ENCODE measurements at places on chromosomes 1 and 21.

GRCh38 chr1:200372095-200372884 is 37.5 kb downstream of the ZNF281 start:
- no peaks in the 10 kb centered on the region for H3K27me3 ChIP-seq
- H3K27ac ChIP-seq = no peak overlapping the region
- DNase-seq = no peak
- H3K4me1 ChIP-seq = no peaks in the 10 kb centered on the region
- no peaks in the 10 kb centered on the region for H3K36me3 ChIP-seq

DNA sequence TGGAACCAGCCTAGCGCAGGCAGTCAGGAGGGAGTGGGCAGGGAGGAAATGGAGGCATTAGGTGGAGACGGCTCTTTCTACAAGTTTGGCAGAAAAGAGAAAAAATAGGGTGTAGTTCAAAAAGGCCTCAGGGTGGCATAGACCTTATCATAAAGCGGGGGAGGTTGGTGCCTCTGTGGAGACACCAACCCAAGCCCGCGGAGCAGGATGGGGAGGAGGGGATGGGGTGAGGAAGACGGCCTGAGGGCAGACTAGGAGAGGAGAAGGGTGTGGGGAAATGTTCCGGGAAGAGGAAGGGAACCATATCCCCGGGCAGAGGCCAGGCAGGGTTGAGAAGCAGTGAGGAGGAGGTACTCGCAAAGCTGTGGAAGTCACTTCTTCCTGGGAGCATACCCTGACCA is 17.4 kb upstream of the SHE start:
- H3K27me3 ChIP-seq = peaks cover 14% of the 10 kb centered on the region
- DNase-seq = no peak
- H3K4me3 ChIP-seq = no peak overlapping the region

DNA sequence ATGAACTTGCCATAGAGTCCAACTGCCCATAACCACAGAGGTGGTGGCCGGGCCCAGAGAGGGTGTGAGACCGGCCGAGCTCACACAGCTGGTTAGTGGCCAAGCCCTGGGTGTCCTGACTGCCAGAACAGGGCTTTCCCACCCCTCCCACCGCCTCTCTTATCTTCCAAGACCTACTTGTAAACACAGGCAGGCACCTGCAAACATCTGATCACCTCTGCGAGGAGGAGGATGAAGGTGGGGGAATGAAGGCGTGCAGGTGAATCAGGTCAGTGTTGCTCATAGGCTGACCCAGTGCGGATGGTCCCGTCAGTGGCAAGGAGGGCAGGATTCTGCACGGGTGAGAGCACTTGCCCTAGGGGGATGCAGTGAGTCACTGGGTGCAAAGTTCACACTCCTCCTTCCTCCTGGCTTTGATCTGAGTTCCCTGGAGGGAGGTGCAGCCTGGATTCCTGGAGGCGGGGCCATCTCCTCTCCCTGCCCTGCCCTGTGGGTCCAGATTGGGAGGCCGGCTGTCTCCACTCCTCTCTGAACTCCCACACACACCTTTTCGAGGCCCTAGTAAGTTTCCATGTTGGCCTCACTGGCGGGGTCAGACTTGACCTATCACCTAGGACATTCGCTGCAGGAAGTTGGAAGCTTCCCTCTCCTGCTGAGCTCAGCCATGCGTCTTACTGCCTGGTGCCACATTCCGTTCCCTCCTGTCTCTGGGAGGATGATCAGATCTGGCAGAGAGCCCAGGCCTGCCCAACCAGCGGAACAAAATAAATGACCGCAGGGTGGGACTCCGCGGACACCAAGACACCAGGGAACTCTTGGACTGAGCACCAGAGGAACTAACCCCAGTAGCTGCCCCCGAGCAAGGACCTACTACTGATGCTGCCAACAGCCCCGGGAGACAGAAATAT is 7.3 kb downstream of the UQCRHL start:
- H3K36me3 ChIP-seq = no peaks in the 10 kb centered on the region
- DNase-seq = no peak
- no peaks in the 10 kb centered on the region for H3K4me1 ChIP-seq
- peaks cover 20% of the 10 kb centered on the region for H3K27me3 ChIP-seq
- H3K4me3 ChIP-seq = no peak overlapping the region

DNA sequence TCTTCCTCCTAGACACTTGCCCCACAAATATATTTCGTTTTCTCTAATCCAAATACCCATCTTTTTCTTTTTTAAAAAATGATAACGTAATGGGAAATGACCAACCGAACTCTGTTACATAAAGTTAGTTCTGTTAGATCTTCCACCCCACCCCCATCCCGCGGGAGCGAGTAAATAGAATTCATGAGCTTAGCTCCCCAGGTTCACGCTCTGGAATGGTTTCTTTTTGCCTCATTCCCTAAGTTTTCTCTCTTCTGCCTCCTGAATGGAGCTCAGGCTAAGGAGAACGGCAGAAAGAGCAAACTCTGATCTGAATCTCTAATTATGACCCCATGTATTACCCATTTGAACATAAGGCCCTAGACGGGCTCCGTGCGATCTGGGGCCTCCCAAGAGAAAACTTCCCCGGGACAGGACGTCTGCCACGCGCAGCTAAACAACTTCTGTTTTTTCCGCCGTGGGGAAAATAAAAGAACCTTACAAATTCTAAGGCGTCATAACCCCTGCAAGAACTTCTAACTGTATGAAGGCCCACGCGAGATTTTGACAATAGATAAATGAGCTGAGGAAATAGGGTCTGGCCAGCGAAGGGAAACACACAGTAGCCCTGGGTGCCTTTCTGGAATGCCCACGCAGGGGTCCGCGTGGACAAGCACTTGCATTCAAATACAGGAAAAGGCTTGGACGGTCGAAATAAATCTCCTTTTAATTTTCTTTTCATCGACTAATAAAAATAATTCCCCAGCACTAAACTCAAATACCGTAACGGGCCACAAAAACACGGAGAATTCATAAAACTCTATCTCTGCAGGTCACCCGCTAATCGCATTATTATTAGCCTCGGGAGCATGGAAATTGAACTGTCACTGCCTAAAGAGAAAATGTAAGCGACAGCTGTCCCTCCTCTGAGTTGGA is 2.2 kb downstream of the TBX15 start:
- no peaks in the 10 kb centered on the region for H3K36me3 ChIP-seq
- DNase-seq = no peak
- no peak overlapping the region for H3K27ac ChIP-seq
- H3K27me3 ChIP-seq = peaks cover 24% of the 10 kb centered on the region
- H3K4me1 ChIP-seq = peaks cover 20% of the 10 kb centered on the region

Measured in T-cell (primary cell).